AG04450 (cell line): ENCODE measurements at places on chromosomes 16 and 17. TPM values are rescaled to one million over a fixed set of nuclear protein-coding genes. Genes with fewer than 3 reads are reported as not detected.

Gene NPB
- polyA plus RNA-seq: 0.20 and 0.30 TPM in 2 replicates

Gene TMC6
- polyA plus RNA-seq: 0.51 and 0.53 TPM in 2 replicates

Gene SEZ6L2
- polyA plus RNA-seq: 5.0 and 6.8 TPM in 2 replicates

Gene CCL16
- polyA plus RNA-seq: not detected in 2 replicates

Gene FOXJ1
- not detected in 2 replicates for polyA plus RNA-seq

- no peak for DNase-seq
Measured at GRCh38 chr16:81324808-81325207, 10.0 kb downstream of the GAN start.

DNA sequence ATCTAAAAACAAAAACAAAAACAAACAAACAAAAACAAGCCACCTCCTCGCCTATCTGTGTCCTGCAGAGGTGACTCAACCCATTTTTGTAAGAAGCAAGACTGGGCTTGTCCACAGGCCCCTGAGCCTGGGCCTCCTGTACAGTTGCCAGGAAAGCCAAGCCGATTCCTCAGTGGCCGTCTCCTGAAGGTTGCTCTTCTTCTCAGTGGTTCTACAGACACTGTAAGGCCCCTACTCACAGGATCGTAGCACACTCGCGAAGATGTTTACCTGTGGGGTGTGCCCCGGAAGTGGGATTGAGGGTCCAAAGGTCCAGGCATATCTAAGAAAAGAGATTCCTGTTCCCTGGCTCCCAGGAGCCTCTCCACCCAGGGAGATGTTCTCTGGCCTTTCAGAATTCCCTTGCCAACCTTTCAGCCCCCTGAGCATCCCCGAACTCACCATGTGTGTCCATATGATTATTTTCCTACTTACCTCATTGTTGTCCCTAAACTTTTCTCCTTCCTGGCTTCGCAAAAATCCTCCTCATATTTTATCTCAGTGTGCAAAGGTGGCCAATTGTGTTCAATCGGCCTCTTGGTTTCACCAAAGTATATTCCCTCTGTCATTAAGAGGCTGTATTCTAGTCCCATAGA is 7.5 kb upstream of the CES3 start:
- no peak for DNase-seq

DNA sequence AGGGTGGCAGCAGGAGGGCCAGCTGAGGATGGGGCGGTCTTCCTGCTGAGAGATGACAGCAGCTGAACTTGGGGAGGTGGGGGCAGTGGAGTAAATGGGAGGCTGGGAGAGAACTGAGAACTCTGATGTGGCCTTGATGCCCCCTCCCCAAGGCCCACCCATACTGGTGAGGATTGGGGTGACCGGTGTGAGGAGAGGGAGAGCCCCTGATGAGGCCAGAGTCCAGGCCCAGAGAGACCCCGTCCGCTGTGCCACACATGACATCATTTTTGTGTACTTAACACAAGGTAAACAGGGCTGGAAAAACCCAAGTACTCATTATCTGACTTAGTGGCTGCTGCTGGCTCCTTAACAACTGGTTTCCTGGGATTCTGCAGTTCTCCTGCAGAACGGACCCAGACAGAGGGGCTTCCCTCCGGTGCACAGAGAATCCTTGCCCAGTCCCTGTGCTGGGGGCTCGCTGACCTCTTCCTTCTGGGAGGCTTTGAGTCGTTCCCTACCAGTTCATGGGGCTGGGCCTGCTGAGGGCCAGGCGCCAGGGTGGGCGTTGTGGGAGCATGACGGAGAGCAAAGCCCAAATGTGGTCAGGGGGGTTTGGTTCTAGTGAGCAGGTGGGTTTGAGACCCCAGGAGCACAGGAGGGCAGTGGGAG is 207.6 kb downstream of the RAB11FIP4 start:
- DNase-seq: no peak

- DNase-seq: no peak
Measured at GRCh38 chr16:9447195-9447551, 355.7 kb downstream of the HAPSTR1 start.

DNA sequence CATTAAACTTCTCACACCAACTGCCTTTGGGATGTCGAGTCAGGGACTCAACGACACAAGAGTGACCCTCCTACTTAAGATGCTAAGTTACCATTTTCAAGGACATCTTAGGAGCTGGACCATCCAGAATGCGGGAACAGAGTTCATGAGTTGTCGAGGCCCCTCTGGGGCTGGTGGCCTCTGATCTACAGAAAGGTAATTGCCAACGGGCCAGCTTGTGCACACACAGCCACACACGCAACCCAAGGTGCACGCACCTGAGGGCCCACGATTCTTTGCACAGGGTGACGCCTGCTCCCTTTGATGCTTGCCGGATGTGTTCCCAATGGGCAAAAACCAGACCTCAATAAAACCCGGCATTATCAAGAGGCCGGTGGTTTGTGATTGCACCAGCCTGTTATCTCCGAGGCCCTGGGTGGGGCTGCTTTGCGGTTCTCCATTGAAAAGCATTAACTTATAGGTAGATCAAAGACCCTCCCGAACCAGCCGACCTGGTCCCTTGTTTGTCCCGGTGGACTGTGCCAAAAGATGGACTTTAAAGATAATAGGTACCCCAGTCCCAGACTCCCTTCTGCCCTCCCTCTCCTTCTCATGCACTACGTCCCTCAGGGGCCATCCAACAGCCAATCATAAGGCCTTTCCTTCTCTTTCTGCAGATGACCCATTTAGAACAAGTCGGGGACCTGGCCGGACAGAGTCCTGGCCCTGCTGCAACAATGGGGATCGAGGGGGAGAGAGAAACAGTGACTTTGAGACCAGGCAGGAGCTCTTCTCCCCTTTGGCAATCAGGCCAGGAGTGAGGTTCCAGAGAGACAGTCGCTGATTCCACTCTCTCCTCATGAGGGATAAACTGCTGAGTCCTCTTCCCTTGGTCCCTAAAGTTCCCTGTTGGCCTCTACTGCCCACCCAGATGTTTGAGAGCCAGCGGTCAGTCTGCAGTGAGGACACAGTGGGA is 292.5 kb downstream of the SOX9 start:
- DNase-seq: no peak

- no peak for DNase-seq
Measured at GRCh38 chr17:61247439-61247838, 152.2 kb upstream of the TBX2 start.

- DNase-seq: no peak
Measured at GRCh38 chr17:46876926-46877325, 25.5 kb downstream of the WNT9B start.

GRCh38 chr16:84613408-84614072 is 4.3 kb downstream of the COTL1 start:
- DNase-seq: no peak

- no peak for DNase-seq
Measured at GRCh38 chr16:64919929-64920607, 201.8 kb downstream of the CDH11 start.
